ENCODE measurements at places on chromosomes 16 and 17. TPM values are rescaled to one million over a fixed set of nuclear protein-coding genes. Genes with fewer than 3 reads are reported as not detected.

- DNase-seq = no peak
Measured at GRCh38 chr16:59864981-59865666, 1131.0 kb upstream of the GOT2 start.

- DNase-seq = no peak
Measured at GRCh38 chr17:3256575-3256974, 41.6 kb downstream of the OR3A1 start.

IL32 gene
- 99.9 TPM for polyA plus RNA-seq

- no peak for DNase-seq
Measured at GRCh38 chr16:57653936-57654335, 14.2 kb upstream of the ADGRG3 start.

ABI3 gene
- polyA plus RNA-seq = 1.2 TPM

GRCh38 chr16:50585331-50585776, 37.2 kb downstream of the NKD1 start:
- DNase-seq = no peak

DNA sequence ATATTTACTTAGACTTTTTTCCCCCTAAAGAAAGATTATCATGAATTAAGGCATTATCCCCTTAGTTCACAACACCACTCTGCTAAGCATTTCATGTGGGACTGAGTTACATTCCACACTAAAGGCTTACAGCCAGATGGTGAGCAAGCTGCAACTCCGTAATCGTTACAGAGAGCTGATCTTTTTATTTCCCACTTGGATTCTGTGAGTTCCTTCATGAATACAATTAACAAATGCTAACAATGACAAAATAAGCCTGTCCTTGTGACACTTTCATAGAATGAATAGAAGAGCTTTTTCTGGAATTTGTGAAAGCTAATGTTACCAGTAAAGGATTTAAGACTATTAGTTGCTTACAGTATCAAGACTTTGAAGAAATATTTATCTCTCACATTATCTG, 8.7 kb downstream of the OGFOD1 start:
- DNase-seq = no peak

CD300LG gene
- polyA plus RNA-seq = not detected

- DNase-seq = no peak
Measured at GRCh38 chr16:61366006-61366405, 670.2 kb downstream of the CDH8 start.
